ENCODE measurements at places on chromosomes 7 and 10.

- no peak for DNase-seq
Observed at GRCh38 chr7:37150856-37151255, 297.8 kb downstream of the ELMO1 start.

- DNase-seq: no peak
Observed at GRCh38 chr7:149570784-149571183, 73.2 kb upstream of the ZNF746 start.

DNA sequence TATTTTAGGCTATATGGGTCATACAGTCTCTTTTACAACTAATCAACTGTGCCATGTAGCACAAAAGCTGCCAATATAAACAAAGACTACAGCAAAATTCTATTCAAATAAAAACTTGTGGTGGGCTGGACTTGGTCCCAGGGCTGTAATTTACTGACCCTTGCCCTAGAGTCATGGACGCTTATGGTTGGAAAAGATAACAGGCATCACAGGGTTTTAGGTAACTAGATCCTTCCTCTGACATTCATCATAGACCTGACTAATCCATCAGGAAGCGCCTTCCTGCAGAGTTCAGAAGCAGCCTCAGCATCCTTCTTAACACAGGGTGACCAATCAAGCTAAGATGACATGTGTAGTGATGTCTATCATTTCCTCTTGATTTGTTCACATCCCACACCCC is 40.2 kb upstream of the GPAM start:
- DNase-seq: no peak

- DNase-seq: no peak
Observed at GRCh38 chr7:124364283-124364682, 331.4 kb upstream of the TMEM229A start.

All from NCI-H1092 treated with DMSO at 0.1 percent for 48 hours (cell line).